ENCODE measurements at places on chromosomes 3 and 15.

DNA sequence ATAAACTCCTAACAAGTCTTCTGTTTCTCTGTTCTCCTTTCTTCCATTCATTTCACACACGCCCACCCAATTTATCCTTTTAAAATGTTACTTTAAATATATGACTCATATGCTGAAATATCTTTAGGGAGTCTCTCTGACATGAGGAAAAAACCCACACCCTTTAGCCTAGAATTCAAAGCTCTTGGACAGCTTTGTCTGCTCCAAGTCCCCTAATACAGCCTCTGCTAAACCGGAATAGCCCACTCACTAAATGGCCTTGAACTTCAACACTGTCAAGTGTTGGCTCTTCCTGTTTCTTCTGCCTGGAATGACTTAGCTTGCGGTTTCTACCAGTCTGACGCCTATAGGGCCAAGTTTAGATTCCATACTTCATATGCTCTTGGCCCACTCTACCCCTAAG lies 3.3 kb upstream of the CD96 start:
- DNase-seq = no peak

DNA sequence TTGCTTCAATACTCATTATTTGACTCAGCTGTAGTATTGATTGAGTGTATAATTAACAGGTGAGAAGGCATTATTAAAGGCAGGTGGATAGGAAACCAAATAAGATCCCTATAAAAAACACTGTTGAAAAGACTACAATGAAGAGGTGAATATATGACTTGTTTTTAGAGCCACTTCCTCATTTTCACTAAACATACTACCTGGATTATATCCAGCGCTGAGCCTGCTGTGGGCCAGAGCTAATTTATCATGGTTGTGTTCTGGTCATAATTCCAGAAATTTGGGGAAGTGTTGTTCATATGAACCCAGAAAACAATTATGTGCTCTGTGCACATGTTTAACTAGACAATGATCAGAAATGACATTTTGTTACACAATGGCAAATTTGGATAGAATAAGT lies 235.3 kb upstream of the MME start:
- no peak for DNase-seq

DNA sequence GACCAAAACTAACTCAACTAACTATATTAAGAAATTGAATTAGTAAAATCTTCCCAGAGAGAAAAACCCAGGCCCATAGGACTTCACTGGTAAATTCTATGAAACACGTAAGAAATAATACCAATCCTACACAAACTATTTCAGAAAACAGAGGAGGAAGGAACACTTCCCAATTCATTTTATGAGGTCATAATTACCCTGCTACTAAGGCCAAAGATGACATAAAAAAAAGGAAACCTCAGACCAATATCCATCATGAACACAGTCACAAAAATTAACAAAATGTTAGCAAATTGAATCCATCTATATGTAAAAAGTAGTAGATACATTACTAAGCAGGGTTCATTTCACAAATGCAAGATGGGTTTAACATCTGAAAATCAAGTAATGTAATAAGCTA lies 3.5 kb downstream of the EDC3 start:
- DNase-seq = no peak

DNA sequence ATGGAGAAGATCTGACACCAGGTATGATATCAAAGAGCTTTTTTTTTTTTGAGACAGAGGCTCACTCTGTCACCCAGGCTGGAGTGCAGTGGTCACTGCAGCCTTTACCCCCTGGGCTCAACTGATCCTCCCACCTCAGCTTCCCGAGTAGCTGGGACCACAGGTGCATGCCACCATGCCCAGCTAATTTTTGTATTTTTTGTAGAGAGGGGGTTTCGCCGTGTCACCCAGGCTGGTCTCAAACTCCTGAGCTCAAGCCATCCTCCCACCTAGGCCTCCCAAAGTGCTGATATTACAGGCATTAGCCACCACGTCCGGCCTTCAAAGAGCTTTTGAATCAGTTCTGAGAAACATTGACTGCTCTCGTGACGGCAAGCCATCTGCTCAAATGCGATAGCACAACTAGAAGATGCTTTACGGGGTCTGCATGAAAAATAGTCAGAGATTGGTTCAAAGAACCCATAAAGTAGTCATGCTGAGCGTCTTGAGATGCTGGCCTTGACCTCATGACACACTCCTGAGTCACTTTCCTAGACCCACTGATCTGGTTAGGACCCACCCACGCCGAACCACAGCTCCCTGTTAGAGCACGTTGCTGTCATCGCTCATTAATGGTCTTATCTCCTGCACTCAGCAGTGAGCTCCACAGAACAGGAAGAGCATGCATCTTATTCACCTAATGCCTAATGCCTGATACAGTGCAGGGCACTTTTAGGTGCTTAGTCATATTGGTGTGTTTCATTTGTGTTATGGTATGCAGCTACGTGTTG lies 57.0 kb upstream of the NR2F2 start:
- DNase-seq = no peak

DNA sequence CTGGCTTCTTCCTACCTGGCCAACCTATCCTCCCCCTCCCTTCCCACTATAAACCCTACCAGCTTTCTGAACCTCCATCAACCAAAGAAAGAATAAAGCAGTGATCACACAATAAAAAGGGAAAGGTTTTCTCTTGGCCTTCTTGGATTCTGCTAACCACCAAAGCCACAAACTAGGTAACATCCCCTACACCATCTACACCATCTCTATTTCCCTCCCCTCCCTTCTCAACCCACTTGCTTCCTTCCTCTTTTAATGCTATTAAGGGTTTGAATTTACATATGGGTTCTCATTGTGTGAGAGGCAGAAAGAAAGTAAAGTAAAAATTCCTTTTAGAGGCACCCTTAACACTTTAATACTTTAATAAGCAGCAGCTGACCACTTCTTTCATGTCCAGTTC lies 25.8 kb upstream of the RSL24D1 start:
- DNase-seq = no peak

DNA sequence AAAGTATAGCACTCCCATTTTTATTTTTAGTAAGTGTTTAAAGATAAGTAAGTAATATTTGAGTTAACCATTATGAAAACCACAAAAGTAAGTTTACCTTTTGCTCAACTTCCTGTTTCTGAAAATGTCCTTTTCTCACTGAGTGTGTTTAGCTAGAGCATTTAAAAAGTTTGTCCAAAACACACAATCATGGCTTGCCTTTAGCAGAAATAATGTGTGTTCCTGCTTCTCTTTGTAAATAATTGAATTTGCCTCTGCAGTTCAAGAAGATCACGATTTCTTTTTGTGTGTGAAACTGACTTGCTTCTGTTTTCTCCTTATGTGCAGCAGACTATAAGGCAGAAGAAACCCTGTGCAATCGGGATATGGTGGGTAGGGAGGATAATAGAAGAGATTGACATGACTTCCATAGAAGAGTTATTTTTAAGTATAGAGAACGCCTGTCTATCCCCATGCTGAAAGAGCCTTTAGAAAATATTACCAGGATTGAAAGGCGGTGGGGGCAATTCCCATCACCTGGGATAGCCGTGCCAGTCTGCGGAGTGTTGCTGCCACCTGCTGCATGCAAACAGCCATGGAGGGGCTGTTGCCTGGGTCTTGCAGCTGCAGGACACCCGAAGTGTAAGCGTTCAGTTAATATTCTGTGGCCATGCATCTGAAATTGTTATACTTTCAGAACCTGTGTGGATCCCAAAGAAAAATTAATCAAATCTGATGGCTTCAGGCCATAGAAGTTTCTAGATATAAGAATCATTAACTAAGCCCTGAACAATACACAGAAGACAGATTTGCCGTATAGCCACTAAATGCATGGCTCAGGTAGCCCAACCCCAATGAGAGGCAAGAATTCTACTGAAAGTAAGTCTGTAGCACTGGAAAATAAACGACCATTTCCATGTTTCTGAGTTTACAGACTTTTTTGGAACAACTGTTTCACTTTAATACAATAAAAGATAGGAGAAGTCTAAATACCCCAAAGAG lies 2.4 kb upstream of the CD96 start:
- peak; percentile 8 for DNase-seq

- no peak for DNase-seq
These were observed 297.1 kb downstream of the SATB1 start for GRCh38 chr3:18127859-18128681.

DNA sequence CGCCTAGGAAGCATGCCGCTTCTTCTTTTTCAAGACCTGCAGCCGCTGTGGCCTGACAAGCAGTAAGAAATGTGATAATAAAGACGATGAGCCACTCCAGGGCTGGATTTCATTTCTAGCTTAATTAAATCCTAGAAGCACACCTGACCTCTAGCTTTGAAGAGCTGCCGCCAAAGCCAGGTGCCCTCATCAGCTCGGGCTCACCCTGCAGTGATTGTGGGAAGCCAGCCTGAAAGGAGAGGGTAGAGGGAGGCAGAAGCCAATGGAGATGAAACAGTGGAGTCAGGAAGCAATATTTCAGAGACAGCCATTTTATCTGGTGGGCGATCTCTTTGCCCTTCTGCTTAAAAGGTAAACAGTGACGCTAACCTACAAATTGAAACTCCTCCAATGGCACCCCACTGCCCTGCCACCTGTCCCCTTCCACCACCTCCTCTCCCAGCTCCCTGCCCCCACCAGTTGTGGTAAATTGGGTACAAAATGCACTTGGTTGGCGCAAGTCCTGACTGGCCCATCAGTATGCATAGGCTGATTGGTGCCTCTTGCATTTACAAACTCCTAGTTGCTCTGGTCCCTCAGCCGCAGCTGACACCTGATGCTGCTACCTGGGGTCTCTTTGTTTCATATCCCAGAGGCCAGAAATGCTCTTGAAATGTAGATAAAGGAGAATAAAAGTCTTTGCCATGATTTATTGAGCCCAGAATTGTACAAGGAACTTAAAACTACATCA lies 385.3 kb downstream of the PDCD6IP start:
- DNase-seq = no peak

DNA sequence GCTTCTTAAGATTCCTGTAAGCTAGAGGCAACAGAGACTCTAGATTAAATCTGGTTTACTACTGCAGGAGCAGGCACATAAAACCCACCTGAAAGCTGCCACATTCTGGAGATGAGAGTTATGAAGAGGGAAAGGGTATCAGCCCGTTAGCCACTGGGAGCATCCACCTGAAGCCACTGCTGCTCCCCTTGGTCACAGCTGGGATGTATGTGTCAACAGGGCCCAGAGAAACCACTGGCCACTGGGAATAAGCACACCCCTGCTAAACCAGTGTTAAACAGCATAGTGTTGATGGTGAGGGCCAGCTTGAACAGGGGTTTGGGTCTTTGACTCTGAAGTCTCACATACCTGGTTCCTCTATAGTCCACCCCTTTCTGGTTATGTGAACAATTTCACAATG lies 10.9 kb downstream of the SLCO2A1 start:
- no peak for DNase-seq

DNA sequence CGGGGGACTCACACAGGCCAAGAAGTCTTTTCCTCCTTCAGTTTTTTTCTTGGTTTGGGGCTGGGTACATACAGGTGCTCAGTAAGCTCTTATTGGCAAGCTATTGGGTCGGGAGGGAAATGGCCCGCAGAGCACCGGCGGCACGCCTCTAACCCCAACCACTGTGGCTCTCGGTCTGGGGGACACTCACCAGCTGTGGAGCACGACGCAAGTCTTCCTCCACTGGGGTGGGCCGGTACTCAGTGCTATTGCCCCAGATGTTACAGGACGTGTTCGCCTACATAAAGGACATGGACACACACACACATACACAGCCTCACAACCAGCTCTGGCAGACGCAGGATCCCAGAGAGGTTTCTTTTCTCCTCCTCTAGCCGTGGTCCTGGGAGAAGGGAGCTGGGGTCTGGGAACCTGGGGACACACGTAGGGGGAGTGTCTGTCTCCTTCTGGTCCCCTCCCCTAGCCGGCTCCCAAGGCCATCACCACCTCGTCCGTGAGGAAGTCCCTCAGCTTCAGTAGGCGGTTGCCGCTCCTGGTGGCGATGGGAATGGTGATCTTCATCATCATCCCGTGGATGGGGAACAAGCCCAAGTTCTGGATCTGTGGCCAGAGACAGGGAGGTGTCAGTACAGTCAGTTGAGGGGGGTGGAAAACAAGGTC lies 33.4 kb downstream of the FEM1B start:
- DNase-seq = no peak

DNA sequence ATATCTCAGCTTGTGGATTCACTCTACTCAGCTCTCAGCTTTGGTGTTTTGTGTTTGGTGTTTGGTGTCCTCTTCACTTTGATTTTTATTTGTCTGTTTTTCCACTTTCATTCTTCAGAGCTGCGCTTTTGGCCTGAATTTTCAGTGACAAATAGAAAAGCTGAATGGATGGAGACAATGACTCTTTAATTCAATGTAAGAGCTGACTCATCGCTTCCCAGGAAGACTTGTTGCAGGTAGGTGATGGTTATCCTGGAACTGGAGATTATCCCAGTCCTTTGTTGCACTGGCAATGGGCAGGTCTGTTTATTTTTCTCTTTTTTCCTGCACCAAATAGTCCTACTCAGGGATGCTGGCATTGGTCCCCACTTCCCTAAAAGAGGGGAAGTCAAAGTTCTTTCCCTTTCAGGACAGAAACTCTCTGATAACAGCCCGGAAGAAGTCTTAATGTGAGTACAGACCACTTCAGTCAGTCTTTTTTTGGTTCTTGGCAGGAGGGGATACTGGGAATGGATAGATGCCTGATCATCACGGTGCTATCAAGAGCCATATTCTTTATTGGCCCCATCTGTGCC lies 12.4 kb upstream of the AEN start:
- no peak for DNase-seq

DNA sequence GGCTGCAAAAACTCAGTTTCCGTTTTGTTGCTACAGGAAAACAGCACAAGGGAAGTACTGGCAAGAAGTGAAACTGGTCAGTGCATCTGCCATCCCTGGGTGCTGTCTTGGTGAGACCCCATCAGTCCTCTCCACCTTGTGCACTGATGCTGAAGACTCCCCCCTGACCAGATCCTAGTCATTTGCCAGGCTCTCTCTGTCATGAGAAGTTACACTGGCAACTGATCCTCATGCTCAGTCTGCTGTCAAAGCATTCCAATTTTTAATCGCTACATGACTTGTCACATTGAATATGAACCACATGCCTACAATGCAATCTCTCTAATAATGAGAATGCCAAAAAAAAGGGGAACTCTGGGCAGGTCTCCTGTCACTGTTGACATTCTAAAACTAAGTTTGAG lies 296.5 kb downstream of the ZIC1 start:
- no peak for DNase-seq

DNA sequence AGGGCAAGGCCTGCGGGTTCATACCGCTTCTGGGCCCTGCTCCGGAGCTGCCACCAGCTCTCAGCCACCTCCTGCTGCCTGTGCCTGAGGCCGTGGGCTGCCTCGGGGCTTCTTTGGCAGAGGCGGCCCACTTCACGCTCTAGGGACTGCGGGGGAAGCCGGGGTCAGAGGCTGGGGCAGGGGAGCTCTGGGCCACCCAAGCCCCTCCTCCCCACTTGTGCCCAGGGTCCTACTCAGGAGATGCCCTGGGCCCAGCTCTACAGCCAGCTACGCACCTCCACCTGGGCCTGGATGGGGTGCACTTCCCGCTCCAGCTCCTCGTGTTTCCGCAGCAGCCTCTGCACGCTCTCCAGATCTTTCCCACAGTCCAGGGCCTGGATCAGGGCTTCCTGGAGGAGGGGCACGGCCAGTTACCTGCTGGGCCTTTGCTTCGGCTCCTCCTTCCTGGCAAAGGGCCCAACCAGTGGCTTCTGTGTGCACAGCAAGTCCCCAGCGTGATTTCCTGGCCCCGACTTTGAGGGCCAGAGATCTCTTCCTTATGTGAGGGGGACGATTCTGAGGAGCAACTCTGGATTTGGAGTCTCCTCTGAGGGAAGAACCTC lies 24.0 kb downstream of the PLA2G4B start:
- no peak for DNase-seq

GRCh38 chr3:170784406-170784805 lies 85.6 kb downstream of the RPL22L1 start:
- no peak for DNase-seq

- DNase-seq = no peak
These were observed 68.4 kb upstream of the SEC13 start for GRCh38 chr3:10389339-10389738.

All from DMS 273 treated with DMSO at 0.1 percent for 48 hours (cell line).